WTC11 (cell line): ENCODE measurements at places on chromosomes 1 and 21. TPM values are rescaled to one million over a fixed set of nuclear protein-coding genes. Genes with fewer than 3 reads are reported as not detected.
A peak's percentile ranks its signal among the peaks of the same experiment; 100 is the strongest.

DNA sequence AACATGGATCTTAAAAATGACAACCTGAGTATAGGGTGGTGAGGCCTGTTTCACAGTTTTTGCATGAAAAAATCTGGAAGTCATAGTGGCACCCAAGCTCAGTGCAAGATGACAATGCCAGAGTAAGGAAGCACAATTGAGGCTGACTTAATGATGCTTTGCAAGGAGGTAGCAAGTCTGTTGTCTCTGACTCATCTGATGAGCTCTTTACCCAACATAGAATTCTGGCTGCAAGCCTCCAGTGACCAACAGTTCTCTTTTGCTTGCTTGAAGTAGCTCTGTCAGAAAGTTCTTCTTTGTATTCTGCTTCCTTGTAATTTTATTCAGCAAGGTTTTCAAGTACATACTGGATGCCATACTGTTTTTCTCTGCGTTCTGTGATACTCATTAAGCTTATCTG lies 117.1 kb downstream of the FOXD2 start:
- H3K36me3 ChIP-seq, result no peaks in the 10 kb centered on the region
- peaks cover 16% of the 10 kb centered on the region for H3K4me1 ChIP-seq
- DNase-seq, result no peak
- no peak overlapping the region for H3K27ac ChIP-seq
- peaks cover 17% of the 10 kb centered on the region for H3K27me3 ChIP-seq
- H3K4me3 ChIP-seq, result no peak overlapping the region

The ZNF648 gene
- total RNA-seq, result 0.17 to 0.46 TPM (median 0.27 TPM) in 3 replicates

DNA sequence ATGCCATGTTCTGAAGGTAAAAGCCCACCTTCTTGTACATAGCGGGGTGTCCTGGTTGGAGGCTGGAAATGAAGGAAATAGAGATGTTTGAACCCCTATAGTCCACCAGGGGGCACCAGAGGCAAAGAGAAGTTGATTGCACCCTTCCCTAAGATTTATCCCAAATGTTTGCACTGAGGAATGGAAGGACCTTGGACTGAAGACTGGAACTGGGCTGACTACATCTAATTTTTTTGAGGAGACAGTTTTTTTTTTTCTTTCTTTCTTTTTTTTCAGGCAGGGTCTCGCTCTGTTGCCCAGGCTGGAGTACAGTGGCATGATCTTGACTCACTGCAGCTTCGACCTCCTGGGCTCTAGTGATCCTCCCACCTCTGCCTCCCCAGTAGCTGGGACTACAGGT lies 55.3 kb upstream of the EIF4G3 start:
- peaks cover 6% of the 10 kb centered on the region; the same call in 1 of the 2 replicates for H3K4me1 ChIP-seq
- DNase-seq, result peak; percentile 37
- H3K36me3 ChIP-seq, result peaks cover 14% of the 10 kb centered on the region
- no peaks in the 10 kb centered on the region for H3K27me3 ChIP-seq
- H3K27ac ChIP-seq, result no peak overlapping the region

- peaks cover 57% of the 10 kb centered on the region for H3K4me1 ChIP-seq
- no peaks in the 10 kb centered on the region; the same call in 1 of the 2 replicates for H3K27me3 ChIP-seq
- H3K27ac ChIP-seq, result no peak overlapping the region
- H3K4me3 ChIP-seq, result no peak overlapping the region
Measured at GRCh38 chr1:225769687-225770086, 7.9 kb upstream of the SRP9 start.

- no peak overlapping the region for H3K27ac ChIP-seq
- no peaks in the 10 kb centered on the region for H3K36me3 ChIP-seq
- peaks cover 43% of the 10 kb centered on the region for H3K4me1 ChIP-seq
- H3K27me3 ChIP-seq, result no peaks in the 10 kb centered on the region
- no peak for DNase-seq
Measured at GRCh38 chr21:34105947-34106541, 32.7 kb downstream of the MRPS6 start.

DNA sequence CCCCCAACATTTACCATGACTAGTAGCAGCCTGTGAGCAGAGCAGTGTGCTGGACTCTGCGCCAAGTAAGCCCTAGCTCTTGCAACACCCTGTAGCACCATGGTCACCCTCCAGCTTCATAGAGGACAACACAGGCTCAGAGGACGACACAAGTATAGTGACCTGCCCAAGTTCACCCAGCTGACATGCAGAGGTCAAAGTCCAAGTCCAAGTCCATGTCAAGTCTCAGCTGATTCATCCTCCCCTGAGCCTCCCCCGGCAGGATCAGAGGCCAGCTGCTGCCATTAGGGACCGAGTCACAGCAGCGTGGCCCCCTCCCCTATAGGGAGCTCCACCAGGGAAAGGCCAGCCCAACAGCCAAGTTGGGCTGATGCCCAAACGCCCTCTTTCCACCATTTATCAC lies 15.9 kb downstream of the SDC3 start:
- no peaks in the 10 kb centered on the region for H3K36me3 ChIP-seq
- no peak overlapping the region for H3K4me3 ChIP-seq
- peaks cover 26% of the 10 kb centered on the region for H3K4me1 ChIP-seq
- no peak for DNase-seq
- no peaks in the 10 kb centered on the region for H3K27me3 ChIP-seq

DNA sequence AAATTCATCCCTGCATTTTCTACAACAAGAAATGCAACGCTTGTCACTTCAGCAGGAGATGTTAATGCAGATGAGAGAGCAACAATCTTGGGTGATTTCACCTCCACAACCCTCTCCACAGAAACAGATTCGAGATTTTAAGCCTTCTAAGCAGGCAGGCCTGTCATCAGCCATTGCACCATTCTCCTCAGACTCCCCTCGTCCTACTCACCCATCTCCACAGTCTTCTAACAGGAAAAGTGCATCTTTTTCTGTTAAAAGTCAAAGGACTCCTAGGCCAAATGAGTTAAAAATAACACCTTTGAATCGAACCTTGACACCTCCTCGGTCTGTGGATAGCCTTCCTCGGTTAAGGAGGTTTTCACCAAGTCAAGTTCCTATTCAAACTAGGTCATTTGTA lies 23.4 kb upstream of the GPR25 start:
- DNase-seq, result no peak
- no peak overlapping the region for H3K27ac ChIP-seq
- peaks cover 8% of the 10 kb centered on the region for H3K4me1 ChIP-seq
- H3K4me3 ChIP-seq, result no peak overlapping the region

The SELENBP1 gene
- total RNA-seq, result 17.9 to 23.9 TPM (median 20.2 TPM) in 3 replicates

- H3K27ac ChIP-seq, result no peak overlapping the region
- peaks cover 30% of the 10 kb centered on the region for H3K36me3 ChIP-seq
- peaks cover 9% of the 10 kb centered on the region for H3K27me3 ChIP-seq
- no peak for DNase-seq
Measured at GRCh38 chr1:40092706-40093639, 4.1 kb downstream of the PPT1 start.

- no peaks in the 10 kb centered on the region for H3K4me1 ChIP-seq
- H3K27me3 ChIP-seq, result no peaks in the 10 kb centered on the region
- no peaks in the 10 kb centered on the region for H3K36me3 ChIP-seq
Measured at GRCh38 chr1:159229896-159230295, 25.2 kb downstream of the ACKR1 start.

DNA sequence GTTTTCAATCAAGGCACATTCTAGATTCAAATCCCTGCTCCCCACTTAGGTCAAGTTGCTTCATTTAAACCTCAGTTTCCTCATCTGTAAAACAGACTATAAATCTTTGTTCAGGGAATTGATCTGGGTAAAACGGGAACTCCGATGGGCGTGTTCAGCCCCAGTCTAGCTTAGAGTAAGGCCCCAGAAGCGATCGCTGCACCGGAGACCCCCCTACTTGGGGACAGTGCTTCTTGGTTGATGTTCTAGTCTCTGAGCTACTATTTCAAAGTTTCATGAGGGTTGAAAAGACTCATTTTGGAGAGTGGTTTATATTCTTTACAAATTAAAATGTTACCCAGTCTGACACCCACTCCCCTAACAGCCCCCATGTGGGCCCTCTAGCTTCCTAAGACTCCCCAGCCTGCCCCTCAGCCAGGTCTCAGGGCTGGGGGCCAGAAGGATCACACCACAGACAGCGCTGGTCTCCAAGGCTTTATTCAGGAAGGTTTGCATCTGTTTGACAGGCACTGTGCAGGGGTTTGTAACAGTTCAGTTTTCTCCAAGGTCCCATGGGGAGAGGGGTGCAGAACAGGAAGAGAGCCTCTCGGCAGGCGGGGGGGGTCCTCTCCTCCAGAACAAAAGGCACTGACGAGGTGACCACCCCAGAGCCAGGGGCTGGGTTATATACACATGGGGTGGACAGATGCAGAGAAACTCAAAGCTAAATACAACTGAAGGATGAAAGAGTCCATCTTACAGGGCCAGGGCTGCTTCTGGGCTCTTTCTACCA lies 82.9 kb downstream of the STUM start:
- no peak overlapping the region for H3K27ac ChIP-seq
- DNase-seq, result no peak
- peaks cover 5% of the 10 kb centered on the region; the same call in 1 of the 2 replicates for H3K36me3 ChIP-seq
- no peak overlapping the region for H3K4me3 ChIP-seq

The ADORA1 gene
- total RNA-seq, result 1.8 to 2.7 TPM (median 2.6 TPM) in 3 replicates

The ANKRD45 gene
- 1.1 to 2.2 TPM (median 1.3 TPM) in 3 replicates for total RNA-seq
